ENCODE measurements at places on chromosomes 2 and 18.

- no peak for DNase-seq
Measured at GRCh38 chr2:20447437-20448245, 767 bp downstream of the RHOB start.

- DNase-seq, result peak; percentile 9
Measured at GRCh38 chr2:156589381-156590079, 153.4 kb downstream of the GPD2 start.

- DNase-seq, result no peak
Measured at GRCh38 chr2:161414042-161415033, 1.8 kb upstream of the TBR1 start.

DNA sequence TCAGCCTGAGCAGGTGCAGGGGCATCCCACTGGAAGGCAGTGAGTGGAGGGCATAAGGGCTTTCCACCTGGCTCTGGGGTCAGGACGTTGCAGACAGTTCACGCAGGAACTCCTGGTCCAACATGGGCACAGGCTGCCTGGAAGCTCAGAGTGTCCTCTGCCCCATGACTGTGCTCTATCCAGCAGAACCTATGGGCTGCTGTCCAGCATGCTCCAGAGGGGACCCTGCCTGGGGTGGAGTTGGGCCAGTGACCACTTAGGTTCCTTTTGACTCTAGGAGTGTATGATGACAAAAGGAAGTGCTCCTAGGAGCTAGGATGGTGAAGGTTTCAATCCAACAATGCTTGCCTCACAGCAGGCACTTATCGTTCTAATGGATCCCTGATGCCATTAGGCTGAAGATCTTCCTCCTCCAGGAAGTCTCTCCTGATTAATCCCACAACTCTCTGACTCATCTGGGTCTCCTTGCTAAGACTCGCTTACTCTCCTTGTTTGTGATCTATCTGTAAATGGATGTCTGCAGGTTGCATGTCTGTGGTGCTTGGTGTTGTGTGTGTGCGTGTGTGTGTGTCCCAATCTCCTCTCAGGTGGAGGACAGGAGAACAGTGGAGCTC, 224.0 kb downstream of the CELF4 start:
- no peak for DNase-seq

DNA sequence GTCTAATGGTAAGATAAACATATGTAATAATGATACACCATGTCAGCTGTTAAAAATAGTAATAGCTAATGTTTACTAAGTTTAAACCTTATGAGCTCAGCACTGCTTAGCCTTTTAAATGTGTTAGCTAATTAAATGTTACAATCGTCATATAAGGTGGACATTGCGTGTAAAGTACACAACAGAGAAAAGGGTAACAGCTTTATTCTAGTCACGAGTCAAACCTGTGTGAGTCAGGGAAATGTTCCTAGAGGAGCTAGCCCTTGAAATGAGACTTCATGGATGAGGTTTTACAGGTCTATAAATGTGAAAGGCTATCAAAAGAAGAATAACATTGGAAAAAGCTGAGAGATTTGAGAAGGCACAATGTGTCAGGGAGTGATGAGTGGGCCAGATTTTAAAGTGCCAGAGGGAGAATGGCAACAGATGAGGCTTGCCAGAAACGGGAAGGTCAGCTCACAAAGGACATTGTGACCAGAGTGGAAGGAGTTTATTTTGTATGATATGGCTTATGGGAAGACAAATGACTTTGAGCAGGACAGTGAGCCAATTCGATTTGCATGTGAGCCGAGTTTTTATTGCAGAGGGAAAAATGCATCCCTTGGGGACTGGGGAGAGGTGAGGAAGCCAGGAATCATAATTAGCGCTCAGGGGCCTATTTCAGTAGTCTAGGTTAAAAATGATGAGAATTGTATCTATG, 276.3 kb downstream of the CTNNA2 start:
- DNase-seq, result no peak

GRCh38 chr18:79871481-79872091, 73.8 kb downstream of the KCNG2 start:
- DNase-seq, result no peak

GRCh38 chr2:241867776-241868420, 1.6 kb upstream of the RTP5 start:
- DNase-seq, result peak; percentile 51

GRCh38 chr2:216516730-216517350, 18.2 kb downstream of the RPL37A start:
- no peak for DNase-seq

DNA sequence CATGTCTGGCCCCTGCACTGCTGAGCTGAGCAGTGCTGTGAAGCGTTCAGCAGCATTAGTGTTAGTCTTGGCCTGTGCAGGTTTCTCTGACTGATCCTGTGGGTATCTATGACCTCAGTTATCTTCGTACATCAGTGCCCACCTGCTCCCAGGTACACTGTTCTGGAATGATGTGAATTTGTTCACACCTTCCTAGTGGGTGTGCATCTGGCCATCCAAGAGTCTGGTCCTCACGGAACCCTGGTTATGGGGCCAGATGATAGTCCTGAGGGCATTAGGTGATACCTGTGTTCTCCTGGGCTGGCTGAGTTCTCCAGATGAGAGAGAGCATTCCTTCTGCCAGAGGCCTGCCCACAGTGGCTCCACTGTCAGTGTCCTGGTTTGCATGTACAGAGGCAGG, 57.2 kb downstream of the INPP4A start:
- DNase-seq, result no peak

DNA sequence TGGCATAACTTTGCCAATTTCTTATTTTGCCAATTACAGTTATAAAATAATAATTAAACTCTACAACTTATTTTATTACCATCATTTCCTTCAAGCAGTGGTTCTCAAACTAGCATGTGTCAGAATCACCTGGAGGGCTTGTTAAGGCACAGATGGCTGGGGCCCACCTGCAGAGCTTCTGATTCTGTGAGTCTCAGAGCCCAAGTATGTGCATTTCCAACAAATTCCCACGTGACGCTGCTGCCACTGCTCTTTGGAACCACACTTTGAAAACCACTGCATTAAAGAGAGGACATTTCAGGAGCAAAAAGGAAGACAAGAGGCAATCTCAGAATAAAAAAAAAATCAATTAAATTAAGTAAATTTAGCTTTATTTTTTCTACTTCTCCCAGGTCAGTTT, 94.0 kb upstream of the HNRNPA3 start:
- no peak for DNase-seq

DNA sequence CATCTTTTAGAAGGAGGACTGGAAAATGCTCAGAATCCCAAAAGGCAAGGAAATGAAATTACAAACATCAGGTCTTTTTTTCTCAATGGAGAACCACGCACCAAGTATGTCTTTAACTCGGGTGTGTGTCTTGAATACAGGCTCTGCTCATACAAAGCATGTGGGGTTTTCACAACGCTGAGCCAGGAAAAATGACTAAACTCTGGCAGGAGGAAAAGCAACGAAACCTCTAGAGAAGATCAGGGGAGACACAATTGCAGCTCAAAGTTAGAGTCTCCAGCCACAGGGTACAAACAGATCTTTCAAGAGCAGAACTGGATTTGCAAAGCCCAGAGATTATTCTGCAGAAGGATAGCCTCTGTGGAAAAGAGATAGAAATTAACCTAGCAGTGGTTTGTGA, 42.8 kb upstream of the TPO start:
- no peak for DNase-seq

DNA sequence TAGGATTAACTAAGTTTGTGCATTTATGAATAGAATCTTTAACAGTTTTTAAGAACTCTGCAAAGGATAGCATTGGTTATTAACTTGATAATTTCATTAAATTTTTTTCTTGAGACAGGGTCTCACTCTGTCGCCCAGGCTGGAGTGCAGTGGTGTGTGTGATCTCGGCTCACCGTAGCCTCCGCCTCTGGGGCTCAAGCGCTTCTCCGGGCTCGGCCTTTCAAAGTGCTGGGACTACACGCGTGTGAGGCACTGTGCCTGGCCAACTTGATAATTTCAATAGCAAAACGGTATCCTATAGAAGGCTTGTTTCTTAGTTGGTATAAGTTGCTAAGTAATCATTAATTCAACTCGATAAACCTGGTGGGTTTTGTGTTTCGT, 38.0 kb downstream of the ADNP2 start:
- DNase-seq, result no peak

DNA sequence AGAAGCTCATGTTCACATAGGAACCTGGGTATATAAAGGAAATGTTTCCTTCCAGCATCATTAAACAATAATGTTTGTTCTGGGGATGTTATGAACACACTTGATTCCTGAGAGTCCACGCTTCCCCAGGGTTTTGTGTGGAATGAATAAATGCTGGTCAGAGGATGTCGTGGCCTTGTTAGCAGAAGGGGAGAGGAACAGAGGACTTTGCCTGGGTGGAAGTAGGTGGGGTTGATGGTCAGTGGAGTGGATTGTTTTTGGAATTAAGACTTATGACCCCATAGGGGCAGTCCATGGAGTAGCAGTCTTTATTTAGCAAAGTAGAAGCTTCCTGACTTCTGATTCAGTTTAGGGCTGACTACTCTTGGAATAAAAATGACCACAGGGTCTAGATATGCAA, 139.6 kb downstream of the MYO1B start:
- DNase-seq, result no peak

DNA sequence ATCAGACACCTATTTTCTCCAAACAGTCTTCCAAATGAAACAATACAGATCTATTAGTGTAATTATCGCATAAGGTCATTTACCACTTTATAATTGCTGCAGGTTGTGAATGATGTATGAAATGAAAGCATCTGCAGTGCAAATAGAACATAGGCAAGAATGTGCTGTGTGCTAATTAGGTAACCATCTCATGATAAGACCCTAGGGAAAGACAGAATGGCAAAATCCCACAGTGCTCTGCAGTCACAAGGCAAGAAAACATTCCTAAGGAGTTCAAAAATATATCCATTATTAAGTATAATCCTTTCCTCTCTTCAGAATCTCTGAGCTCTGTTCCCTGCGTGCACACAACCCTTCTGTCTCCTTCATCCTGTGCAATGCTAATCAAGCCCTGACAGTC, 488.1 kb downstream of the NR4A2 start:
- no peak for DNase-seq

DNA sequence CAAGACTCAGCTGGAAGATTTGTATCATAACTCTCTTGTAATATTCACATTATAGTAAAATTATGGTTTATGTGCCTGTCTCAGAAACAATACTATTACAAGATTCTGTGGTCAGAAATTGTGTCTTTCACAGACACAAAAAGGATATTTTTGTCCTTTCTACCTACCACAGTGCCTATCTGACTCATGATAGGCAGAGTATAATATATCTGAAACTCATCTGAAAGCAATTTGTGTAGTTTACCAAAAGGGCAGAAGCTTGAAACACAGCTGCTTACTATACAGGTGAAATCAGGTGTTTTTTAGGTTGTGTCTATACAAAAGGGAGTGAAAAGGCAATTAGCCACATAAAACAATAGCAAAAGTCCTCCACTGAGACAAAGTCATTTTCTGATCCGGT, 10.9 kb downstream of the TMEM200C start:
- no peak for DNase-seq

DNA sequence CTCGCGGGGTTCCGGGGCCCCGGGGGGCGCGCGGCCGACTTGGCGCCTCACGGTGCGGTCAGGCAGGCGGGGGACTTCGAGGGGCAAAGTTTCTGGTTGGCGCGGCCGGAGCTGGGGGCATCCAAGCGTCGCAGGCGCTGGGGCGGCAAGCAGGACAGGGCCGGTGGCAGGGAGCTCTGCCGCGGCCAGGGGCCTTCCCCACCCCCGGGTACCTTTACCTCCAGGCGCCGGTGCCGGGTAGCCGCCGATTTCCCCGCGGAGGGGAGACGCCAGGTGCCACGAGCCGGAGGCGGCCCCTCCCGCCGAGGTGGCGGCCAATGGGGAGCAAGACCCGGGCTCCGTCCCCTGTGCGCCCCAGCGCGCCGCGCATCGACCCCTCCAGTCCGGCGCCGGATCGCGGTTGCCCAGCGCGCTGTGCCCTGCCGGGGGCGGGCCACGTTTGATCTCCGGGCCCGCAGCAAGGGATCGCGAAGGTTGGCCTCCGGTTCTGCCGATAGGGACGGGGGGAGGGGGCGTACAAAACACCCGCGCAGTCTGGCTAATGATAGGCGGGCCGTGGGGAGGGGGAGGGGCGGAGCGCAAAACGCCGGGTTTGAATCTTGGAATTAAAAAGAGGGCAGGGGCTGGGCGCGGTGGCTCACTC, at the start of gene ST8SIA5:
Gene ST8SIA5 (minus strand): TSS at position 495 of the 643 bp plus-strand sequence. CDS start 545 bp downstream, outside the sequence.
- DNase-seq, result no peak

GRCh38 chr2:237389831-237390230, 24.1 kb downstream of the COL6A3 start:
- DNase-seq, result no peak

DNA sequence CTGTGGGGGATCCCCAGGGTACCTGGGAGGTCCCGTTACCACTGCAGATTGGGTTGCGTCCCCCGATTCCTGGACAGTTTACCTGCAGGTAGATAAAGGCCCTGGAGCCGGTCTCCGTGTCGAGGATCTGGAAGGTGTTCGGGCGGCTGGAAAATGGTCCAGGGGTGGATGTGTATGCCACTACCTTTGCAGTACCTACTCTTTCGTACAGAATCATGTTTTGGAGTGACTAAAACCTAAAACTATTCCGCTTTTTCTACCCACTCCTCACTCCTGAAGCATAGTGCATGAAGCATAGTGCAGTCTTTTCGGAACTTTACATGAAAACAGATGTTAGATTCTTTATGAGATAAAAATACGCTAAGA, 418 bp downstream of the WDR75 start:
- no peak for DNase-seq

DNA sequence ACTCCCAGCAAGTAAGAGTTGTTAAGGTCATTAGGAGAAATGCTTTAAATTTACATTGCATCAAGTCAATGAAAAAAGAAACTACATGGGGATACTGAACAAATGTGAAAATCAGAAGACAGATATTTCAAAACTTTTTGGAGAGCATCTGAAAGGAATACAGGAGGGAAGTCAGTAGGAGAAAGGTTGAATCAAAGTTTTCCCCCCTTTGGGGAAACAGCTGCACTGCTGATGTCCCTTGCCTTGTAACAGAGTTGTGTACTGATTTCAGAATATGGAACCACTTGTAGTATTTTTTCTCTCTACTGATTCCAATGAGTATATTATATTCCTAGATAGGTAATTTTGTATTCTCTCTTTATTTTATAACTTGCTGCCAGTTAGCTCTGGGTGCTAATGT, 592.5 kb upstream of the ZEB2 start:
- DNase-seq, result no peak

DNA sequence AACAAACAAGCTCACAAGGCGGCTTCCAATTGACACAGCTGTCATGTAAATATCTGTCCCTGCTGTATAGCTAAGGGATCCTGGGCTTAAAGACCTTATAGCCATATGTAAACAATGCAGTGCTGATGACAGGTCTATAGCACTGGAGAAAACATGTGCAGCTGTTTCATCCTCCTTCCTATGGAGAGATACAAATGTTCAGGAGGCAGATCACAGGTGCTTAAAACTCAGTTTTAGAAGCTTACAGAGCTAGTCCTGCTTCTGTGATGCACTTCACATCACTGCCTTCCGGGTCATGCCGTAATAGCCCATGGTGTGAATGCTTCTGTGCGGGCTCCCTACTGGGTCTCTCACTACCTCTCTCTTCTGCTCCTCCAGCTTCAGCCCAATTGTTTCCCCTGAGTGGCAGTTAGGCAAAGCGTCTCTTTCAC, 262.4 kb upstream of the CHST9 start:
- no peak for DNase-seq

DNA sequence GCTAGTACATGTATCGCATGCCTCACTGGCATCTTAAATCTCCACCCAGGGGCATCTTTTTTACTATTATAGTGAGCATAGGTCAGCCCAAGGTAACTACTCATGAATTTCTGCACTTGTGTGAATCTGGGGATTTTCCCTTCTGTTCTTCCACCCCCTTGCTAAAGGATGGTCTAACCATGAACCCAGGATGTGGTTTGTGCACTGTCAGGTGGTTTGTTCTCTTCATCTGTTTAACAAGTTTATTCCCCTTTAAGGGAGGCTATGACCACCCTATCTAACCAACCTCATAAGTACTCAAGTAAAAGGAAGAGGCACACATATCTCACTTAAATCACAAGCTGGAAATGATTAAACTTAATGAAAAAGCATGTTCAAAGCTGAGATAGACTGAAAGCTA, 243.0 kb downstream of the RPRM start:
- DNase-seq, result no peak

Measured in CD4-positive, alpha-beta T cell treated with Interferon gamma for 1 hour (primary cell).